ENCODE measurements at places on chromosomes 5 and 9.

- no peak for DNase-seq
These were observed 99.2 kb downstream of the UHRF2 start for GRCh38 chr9:6512085-6512657.

- DNase-seq = no peak
These were observed 32.0 kb downstream of the SLC46A2 start for GRCh38 chr9:112858625-112859147.

- DNase-seq = no peak
These were observed 23.9 kb upstream of the PPP2CA start for GRCh38 chr5:134249469-134250379.

GRCh38 chr9:120913647-120914264, 12.8 kb downstream of the TRAF1 start:
- no peak for DNase-seq

- DNase-seq = no peak
These were observed 105.8 kb downstream of the TTLL11 start for GRCh38 chr9:121987314-121987713.

DNA sequence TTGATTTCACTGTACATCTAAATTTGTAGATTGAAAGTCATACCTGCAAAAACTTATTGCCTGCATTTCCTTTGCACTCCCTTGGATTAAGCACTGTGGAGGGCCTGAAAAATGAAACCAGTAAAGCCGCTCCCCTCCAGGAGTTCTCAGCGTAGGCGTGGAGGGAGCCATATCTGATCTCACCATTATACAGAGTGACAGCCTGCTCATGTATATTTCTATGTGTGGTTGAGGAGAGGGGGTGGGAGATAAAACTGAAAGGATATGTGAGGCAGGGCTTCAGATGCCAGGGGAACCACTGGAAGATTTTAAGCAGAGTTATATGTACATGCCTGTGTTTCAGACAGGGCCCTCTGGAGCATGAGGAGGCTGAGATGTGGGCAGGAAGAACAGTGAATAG, 303.0 kb downstream of the MSX2 start:
- no peak for DNase-seq

GRCh38 chr5:61678966-61679365, 346.9 kb downstream of the ZSWIM6 start:
- DNase-seq = no peak

DNA sequence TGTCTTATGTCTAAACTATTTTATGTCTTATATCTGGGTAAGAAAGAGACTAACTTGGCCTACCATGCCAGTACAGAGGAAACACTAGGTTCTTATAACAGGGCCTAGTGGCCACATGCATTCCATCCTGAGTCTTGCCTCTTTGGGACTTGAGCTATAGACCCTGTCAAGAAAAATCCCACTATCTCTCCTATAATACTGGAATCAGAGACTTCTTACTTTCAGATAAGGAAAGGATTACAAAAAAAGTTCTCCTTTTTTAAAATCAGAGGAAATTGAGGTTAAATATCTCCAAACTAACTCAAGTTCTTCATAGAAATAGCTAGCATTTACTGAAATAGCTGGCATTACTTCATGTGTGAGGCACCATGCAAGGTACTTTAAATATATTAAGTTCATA, 34.3 kb downstream of the PTGER4 start:
- no peak for DNase-seq

DNA sequence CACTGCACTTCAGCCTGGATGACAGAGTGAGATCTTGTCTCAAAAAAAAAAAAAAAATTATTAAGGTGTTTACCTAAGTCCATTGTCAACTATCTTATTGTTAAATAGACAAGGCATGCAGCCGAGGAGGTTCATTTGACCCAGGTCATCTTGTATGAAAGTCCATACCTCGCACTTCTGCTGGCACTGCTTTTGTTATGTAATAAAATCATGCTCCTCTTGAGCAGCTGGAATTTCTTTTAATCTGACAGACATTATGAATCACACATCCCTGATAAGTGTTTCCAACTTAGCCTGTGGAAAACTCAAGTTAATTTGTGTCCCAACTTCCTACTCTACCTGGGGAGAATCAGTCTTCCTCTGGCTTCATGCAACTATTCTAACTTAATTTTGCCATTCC, 315.6 kb upstream of the KLF4 start:
- DNase-seq = no peak

GRCh38 chr9:134908524-134909309, 9.0 kb downstream of the FCN1 start:
- DNase-seq = no peak

DNA sequence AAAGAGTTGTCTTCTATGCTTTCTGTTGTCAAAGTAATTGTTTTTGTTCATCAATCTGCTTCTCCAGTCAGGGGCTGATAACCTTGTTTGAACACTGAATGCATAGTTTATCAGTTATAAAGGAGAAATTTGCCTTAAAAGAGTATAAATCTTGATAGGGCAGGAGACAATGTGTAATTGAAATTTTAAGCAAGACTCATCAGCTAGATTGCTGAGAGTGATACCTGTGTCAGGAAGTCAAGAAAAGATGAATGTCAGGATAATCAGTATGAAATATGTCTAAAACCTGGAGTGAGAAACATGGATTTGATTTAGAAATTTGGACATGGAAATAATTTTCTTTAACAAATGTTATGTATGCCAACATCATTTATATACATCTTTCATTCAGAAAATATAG, 1258.1 kb downstream of the EFNA5 start:
- DNase-seq = no peak
